HS-5 (cell line): ENCODE measurements at places on chromosomes 3 and 15.

GRCh38 chr3:188157971-188158370, 4.0 kb downstream of the LPP start:
- DNase-seq: no peak

DNA sequence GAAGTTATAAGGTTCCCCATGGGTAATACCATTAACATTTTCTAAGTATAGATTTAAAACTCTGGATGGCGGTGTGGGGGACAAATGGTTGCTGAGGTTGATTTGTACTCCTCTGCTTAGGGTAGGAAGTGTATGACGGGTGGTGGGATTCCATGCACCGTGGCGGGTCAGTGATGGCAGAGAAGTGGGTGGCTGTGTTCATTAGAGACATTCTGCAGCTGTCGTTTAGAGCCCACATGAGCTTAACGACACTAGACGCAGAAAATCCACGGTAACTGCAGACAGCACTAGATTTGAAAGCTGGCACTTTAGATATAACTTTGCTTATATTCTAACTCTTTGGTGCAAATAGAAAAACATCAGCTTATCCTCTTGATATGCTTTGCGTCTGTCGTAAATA, 37.5 kb downstream of the SGO1 start:
- no peak for DNase-seq

- peak; percentile 75 for DNase-seq
Observed at GRCh38 chr3:99534951-99535704, 103.3 kb upstream of the COL8A1 start.

DNA sequence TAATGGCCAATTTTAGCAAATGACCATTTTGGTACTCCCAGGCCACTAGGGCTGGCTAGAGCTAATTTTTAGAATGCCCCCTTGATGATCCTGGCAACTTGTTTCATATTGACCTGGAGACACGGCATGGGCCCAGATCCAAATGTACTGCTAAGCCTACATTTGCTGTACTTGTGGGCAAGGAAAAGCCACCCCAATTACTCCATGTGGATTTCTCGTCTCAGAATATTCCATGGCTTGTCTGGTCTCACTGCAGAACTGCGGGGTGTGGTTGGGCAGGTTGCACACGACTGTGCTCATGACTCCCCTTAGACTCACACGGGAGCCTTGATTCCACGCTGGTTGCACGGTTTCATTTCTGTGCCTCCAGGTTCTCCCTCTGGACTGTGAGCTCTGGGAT, 140.9 kb downstream of the RPLP1 start:
- DNase-seq: no peak

DNA sequence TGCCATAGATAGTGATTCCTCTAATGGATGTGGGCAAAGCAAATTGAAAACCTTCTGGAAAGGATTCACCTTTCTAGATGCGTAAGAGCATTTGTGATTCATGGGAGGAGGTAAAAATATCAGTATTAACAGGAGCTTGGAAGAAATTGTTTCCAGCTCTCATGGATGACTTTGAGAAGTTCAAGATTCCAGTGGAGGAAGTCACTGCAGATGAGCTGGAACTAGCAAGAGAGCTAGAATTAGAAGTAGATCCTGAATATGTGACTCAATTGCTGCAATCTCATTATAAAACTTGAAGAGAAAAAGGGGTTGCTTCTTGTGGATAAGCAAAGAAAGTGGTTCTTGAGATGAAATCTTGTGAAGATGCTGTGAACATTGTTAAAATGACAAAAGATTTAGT, 88.0 kb upstream of the ACKR4 start:
- no peak for DNase-seq

GRCh38 chr3:148816981-148817525, 10.6 kb upstream of the CPB1 start:
- no peak for DNase-seq

- no peak for DNase-seq
Observed at GRCh38 chr3:50972029-50972428, 297.3 kb downstream of the DOCK3 start.

DNA sequence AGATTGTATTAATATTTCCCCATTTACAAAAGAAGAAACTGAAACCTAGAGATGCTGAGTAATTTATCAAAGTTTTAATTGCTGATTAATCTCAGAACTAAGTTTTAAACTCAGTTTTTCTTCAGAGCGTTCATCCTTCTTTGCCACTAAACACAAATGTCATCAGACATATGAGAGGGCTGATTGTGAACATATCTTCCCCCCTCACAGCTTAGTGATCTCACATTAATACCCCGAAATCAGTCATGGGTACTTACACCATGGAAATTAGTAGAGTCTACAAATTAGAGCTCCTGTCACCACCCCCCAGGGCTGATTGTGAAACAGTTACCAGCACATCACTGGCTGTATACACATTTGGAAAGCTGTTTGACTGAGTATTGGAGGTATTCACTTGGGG, 189.3 kb upstream of the SGO1 start:
- DNase-seq: no peak

DNA sequence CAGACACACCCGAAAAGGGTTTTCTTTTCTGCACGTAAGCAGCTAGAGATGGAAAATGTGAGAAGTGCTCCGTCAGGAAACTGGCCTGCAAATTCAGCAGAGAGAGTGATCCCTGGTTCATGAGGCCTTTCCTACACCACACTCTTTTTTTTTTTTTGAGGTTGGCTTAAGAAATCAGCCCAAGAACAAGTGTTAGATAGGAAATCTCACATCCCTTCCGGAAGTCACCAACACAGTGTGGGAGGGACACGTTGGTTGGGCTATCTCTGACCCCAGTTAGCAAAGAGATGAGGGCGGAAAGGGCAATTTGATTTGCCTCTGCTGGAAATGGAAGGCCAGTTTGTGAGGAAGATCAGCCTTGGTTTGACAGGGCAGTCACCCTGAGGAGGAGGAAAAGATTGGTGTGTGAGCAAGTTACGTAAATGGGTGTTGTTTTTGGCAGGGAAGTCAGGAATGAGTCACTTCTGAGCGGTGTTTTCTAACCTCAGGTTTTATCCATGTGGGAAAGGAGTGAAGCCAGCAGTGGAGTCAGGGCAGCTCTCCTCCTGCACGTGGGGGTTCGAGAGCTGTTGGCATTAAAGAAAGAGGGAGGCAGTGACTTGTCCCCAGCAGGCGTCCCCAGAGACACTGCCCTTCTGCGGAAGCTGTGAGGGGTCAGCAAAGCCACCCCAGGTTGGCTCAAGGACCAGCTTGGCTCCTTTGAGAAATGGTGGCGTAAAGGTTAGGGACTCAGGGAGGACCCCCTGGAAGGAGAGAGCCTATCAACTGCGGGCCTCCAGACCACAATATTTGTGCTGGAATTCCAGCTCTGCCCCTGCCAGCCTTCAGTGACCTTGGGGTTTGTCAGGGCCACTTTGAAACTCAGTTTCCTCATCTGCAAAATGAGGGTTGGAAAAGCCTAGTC, 237.6 kb upstream of the BHLHE40 start:
- DNase-seq: peak; percentile 90

GRCh38 chr15:99603828-99604227, 38.0 kb downstream of the MEF2A start:
- DNase-seq: no peak

GRCh38 chr3:49199239-49199899, 28.0 kb downstream of the KLHDC8B start:
- DNase-seq: peak; percentile 78
